Progenitor cell of endocrine pancreas (in vitro differentiated cells): ENCODE measurements at places on chromosomes 13 and 19. TPM values are rescaled to one million over a fixed set of nuclear protein-coding genes. Genes with fewer than 3 reads are reported as not detected.

Gene LINGO3
- 0.13 and 0.17 TPM in 2 replicates for total RNA-seq

DNA sequence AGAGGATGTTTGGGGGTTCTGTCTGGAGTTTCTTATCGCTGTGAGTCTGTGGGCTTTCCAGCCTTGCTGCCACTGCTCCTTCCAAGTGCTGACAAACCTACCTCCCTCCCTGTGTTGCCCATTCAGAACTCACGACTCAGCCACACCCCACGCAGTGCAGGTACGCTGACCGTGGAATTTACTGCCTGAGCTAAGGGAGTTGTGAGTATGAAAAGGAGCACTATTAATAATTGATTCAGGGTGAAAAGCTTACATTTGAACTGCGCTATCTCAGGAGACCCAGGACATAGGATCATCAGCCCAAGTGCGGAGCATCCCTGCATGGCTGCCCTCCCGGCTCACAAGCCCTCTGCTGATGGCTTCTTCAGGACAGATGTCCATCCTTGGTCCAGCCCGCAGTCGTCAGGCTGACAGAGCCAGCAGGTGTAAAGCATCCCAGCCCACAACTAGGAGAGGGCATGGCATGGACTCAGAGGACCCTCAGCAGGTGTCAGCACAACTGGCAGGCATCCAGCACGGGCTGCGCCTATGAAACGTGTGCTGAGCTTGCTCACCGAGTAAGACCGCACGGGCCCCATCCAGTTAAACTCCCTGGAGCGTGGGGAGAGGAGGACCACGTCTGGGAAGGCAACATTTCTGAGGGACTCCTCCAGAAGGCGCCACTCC lies 244.0 kb downstream of the COL4A1 start:
- no peak for DNase-seq

DNA sequence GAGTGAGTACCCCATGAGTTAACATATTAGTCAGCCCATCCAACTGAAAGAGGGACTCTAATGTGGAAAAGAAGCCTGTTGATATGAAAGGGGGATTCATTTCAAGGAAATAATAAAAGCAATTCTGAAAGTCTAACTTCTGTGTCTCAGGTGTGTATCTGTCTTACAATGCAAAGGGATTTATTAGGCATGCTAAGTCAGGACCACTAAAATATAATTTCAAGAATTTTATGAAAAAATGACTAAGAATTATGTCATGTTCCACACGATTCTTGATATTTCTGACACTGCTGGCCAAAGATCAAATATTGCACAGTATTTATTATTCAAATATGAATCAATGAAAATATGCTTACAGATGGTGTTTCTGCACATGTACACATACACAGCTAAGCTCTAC lies 130.8 kb downstream of the KLF12 start:
- DNase-seq, result no peak

DNA sequence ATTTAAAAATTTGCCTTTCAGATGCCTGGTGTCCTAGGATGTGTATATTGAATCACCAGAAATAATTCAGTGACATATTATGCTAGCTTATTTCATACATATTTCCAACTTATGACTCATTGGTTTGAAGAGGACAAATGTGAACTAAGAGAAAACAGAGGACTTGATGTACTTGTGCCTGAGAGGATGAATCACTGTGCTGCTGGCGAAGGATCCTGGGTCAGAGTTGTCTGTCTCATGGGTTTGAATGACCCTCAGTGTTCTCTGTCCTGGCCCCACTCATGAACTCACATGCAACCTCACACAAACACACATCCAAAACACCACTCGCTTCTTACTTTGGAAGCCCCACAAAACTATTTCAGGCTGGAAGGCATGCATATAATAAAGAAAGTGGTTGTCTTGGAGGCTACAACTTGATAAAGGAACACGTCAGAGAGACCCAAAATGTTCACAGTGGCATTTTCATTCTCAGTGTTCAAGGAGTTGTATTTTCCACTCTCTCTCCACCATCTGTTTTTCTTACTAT lies 129.0 kb upstream of the SPRY2 start:
- DNase-seq, result no peak

- DNase-seq, result no peak
Observed at GRCh38 chr19:11088506-11089253, 583 bp upstream of the LDLR start.

DNA sequence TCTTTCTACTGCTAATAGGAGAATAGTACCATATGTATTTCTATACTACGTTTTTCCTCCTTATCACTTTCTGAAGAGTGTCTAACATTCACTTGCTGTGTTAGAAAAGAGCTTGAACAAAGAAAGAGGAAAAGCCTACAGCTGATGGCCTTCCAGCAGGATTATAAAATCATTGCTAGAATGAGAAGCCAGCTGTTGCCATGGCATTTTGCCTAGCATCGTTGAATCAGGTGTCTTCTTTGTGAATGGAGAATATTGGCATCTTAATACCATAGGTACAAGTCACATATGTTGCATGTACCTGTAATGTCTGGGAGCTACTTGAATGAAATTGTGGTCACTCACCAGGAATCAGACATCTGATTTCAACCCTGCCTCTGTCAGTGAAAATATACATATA lies 1174.9 kb downstream of the PCDH17 start:
- DNase-seq, result no peak

GRCh38 chr13:80955501-80955900 lies 614.6 kb upstream of the SPRY2 start:
- DNase-seq, result no peak

DNA sequence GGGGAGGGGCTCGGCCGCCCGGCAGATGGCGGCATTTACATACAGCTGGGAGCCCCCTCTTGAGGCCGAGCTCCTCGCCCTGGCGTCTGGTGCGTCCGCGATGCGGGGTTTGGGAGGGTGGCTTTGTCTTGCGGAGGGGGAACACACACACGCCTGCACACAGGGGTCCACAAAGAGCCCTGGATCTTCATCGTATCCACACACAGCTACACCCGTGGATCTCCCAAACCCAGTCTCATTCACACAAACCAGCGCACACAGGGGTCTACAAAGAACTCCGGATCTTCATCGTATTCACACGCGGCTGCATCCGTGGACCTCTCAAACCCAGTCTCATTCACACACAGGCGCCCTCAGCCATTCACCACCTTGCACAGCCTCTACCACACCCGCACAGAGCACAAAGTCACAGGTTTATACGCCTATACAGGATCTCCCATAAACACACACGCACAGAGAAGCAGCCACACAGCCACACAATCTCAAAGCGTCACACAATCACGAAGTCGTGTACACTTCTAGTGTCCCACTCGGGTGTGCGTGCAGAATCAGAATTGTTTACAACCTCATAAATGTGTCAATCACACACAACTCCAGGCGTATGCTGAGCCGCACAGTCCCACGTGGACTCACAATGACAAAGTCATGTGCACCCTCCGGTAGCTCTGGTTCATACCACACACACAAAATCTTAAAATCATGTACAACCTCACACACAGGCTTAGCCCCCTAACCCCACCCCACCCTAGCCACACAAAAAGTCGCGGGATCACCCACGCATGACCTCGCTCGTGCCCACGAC lies 550 bp upstream of the DLL3 start:
- peak; percentile 37 for DNase-seq

DNA sequence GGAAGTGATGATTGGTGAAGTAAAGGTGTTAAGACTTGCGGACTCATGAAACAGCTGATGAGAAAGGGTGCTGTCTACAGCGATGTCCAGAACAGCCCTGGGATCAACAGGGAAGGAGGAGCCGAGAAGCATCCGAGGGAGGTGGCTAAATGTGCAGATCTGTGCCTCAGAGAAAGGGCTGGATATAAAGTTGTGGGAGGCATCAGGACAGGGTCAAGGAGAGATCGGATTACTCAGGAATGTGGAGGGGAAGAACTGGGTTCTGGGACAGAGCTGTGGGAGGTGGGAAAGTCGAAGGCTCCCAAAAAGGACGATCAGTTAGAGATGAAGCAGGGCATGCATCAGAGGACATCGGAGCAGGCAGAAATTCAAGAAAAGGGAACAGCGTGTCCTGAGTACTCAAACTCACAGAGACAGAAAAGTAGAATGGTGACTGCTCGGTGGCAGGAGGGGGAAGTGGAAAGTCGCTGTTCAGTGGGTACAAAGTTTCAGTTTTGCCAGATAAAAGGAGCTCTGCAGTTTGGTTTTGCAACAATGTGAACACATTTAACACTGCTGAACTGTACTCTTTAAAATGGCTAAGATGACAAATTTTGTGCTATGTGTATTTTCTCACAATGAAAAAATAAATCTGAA lies 1.9 kb downstream of the SIGLEC14 start:
- DNase-seq, result no peak

Gene OVOL3
- 0.47 TPM in 1 of 2 replicates, not detected in the other for total RNA-seq

DNA sequence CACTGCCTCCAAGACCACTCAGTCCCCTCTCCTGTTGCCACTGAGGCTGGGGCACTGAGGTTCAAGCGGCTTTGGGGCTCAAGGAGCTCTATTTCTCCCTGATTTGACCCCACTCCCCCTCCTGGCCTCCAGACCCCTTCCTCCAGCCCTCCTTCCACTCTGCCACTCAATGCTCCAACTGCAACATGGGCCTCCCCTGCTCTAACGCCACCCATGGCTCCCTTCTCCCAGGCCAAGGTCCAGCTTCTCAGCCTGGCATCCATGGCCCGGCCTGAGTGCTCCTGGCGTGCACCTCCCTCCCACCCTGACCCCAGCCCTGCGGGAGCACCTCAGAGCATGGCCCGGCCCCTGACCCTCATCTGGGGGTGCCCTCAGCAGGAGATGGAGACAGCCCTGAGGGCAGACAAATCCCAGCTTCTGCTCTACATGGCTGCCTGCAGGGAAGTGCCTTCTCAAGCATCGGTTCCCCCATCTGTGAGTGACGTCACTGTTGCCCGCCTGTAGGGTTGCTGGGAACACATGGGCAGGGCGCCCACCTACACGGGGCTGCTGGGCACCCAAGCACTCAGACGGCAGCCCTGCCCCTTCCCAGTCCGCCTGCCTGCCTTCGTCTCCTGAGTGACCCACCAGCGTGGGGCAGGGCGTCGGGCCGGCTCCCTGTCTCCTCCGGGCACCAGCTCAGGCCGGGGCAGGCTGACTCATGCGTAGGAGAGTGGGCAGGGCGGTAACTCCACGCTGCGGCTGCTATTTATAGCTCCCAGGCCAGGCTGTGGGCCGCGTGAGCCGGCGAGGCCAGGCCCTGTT lies 1.6 kb upstream of the DIRAS1 start:
- DNase-seq, result no peak

Gene ZNF850
- 16.7 and 17.6 TPM in 2 replicates for total RNA-seq

Gene TMEM255B
- total RNA-seq, result 0.91 and 1.5 TPM in 2 replicates

DNA sequence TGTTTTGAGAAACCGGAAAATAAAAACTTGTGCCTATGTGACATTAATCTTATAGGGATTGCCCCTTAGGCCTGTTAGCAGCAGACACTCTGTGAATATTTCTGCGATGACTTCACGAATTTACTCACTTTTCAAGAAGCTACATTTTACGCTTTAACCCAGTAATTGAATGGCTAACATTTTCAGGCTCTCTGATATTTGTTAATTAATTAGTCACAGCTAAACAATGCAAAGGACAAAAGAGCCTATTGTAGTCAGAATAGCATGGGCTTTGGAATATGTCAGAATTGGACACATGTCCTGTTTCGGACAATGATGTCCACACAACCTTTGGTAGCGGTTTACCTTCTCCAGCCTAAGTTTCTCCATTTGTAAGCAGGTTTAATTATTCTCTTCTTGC lies 506.6 kb downstream of the EFNB2 start:
- DNase-seq, result no peak

DNA sequence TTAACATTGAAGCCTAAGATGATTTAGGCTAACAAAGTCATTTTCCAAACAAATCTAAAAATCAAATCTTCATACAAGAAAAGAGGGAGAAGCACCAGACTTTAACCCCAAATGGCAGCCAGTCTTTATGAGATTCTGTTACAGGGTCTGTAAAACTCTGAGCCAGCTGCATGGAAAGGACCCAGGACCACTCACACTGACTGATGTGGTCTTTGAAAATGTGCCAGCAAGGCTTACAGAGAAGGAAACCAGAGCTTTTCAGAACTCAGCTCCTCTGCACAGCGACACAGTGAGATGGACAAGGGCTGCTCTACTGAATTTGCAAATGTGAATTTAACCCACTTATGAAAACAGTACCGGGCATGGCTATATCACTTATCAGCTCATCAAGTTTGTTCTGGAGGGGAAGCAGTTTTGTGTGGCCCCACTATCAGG lies 98.8 kb upstream of the SERP2 start:
- no peak for DNase-seq

GRCh38 chr19:16308081-16308480 lies 16.5 kb upstream of the KLF2 start:
- no peak for DNase-seq

Gene ELSPBP1
- not detected in 2 replicates for total RNA-seq
